ENCODE measurements at places on chromosomes 4 and X.

DNA sequence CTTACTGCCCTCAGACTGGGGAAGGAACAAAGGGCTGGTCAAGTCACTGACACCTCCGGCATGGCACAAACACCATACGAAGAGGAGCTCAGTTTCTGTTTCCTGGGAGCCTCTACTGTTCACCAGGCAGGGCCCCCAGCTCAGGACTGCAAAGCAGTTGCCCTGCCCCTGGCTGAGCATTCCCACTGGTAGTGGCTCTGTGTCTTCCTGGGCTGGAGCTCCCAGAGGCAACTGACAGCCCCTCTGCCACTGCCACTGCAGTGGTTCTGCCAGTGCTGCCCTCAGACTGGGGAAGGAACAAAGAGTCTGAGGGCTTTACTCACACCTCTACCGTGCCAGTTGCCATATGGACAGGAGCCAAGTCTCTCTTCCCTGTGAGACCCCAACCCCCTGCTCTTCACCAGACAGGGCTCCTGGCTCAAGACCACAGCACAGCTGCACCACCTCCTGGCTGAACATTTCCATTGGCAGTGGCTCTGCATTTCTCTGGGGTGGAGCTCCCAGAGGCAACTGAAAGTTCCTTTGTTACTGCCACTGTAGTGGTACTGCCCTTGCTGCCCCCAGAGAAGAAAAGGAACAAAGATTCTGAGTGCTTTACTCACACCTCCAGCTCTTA lies 67.9 kb downstream of the SMARCA5 start:
- no peak for DNase-seq

GRCh38 chr4:179225594-179225993 lies 1783.4 kb upstream of the AGA start:
- no peak for DNase-seq

DNA sequence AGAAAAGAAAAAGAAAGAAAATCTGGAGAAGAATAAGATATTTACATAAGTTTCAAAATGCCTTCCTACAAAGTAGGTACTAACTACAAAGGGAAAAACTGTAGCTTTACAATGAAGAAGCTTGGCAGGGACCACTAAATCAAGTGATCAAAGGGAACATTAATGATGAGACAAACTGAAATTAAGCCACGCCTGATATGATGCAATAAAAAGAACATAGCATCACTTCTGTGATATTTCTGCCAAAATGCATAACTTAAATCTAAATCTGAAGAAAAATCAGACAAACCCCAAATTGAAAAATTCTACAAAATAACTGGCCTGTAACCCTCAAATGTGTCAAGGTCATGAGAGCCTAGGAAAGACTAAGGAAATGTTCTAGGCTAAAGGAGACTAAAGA lies 8.9 kb upstream of the DCLK2 start:
- no peak for DNase-seq

DNA sequence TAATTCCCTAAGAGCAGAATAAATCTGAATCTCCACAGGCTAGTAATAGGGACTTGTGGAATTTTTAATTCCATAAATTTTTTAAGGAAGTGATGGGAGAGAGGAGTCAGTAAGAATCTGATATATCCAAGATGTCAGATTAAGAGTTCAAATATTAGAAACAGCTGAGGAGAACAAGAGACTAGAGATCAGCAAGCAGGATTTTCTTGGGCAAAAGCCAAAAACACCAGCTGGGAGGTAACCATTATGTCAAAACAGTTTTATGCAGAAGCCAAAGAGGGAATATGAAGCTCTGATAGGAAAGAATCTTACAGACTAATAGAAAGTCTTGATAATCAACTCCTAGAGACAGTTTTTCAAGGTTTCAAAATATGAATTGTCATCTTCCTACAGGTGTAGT lies 72.2 kb upstream of the RBPJ start:
- DNase-seq, result no peak

DNA sequence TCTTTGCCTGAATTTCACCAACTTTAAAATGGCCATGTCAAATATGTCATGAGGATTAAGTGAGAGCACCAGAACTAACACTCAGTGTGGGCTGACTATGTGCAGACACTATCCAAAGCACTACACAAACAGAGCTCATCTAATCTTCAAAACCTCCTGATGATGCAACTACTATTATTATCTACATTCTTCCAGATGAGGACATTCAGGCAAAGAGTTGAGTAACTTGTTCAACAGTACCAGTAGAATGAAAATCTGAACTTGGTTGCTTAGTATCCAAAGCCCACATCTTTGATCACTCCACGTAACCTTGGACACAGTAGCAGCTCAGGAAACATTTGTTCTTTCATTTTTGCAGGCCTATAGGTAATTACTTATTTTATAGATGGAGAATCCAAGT lies 90.1 kb downstream of the ATP8A1 start:
- DNase-seq, result no peak

GRCh38 chrX:112826023-112826422 lies 14.6 kb downstream of the AMOT start:
- DNase-seq, result no peak

- no peak for DNase-seq
These were observed 414.4 kb downstream of the ARHGAP24 start for GRCh38 chr4:85889314-85889713.

DNA sequence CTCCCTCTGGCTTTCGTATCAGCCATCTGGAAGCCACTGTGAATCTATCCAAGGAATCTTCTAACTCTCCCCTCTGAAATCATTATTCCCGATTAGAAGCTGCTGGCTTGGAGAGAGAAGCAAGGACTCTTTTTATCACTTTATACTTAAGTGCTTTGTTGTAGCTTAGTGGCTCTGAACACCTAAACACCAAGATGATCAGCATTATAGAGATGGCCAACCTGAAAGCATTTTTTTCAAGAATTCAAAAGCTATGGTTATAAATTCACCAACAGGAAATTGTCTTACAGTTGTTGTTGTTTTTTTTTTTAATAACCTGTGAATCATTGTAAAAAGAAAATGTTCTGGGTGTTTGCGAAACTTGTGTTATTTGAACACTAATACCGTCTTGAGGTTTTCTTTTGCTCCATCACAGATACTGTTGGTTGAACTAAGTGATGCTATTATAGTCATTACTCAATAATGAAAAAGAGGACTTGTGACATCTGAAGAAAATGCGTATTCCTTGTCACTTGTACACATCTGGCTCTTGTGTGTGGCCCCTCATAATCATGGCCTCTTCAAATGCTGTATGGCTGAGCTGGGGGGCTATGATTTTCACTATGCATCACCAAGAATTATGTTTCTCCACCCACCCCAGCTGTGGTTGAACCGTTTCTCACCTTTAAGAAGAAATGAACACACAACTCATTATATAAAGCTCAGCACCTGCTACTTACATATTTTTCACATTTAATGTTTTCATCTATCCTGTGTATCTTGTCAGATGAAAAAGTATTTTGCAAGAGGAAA lies 11.8 kb upstream of the SMIM43 start:
- DNase-seq, result no peak

Measured in LNCaP clone FGC (cell line).